Endothelial cell of umbilical vein (primary cell): ENCODE measurements at places on chromosomes 4 and X.
A peak's percentile ranks its signal among the peaks of the same experiment; 100 is the strongest.

DNA sequence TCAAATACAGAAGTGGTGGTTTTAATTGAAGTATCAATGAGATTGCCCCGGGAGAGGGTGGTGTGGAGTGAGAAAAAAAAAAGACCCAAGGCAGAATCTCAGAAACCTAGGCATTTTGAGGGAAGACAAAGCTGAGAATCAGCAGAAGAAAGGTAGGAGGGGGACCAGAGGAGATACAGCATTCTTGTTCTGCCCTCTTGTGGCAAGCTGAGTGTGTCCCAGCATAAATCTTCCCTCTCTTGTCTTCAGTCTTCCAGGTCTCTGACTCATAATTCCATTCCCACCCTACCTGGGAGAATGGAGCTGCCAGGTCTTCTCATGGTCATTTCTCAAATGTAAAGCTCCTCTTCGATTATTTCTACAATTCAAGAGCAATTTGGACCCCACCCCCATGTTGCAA is 32.7 kb upstream of the MAGED1 start:
- DNase-seq: peak; percentile 22

DNA sequence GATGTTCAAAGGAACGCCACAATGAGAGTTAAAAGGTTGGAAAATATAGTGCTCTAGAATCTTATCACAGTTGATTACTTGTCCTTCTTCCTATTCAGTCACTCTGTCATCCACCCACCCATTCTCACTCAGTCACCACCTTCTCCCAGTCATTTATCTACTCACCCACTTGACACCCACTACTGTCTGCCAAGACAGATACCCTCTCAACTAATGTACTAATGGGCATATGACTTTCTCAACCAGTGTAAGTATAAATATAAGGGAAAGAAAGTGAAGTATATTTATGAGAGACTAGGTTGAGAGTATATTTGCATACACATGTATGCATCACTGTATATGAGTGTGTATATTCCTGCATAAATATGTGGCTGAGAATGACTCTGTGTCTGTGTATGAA is 20.0 kb downstream of the MID2 start:
- peak; percentile 34 for DNase-seq

DNA sequence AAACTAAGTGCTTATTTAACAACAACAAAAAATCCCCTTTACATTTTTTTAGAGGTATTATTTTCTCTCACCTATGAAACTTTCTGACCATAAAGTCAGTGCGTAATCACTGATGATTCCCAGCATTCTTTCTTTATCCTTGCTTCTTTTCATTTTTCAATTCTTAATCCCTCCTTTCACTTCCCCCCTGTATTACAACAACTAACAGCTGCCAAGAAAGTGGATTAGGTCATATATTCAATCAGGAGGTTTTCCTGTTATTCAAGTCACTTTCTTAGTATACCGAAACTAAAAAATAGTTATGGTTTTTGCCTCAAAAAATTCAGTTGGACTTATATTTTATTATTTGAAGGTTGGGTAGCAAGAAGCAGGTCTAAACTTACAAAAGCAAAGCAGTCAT is 2.1 kb upstream of the STAP1 start:
- DNase-seq: no peak

GRCh38 chr4:40916880-40917279 is 167.1 kb downstream of the NSUN7 start:
- DNase-seq: peak; percentile 42

- DNase-seq: no peak
Measured at GRCh38 chr4:119050527-119051090, 85.0 kb upstream of the MYOZ2 start.

DNA sequence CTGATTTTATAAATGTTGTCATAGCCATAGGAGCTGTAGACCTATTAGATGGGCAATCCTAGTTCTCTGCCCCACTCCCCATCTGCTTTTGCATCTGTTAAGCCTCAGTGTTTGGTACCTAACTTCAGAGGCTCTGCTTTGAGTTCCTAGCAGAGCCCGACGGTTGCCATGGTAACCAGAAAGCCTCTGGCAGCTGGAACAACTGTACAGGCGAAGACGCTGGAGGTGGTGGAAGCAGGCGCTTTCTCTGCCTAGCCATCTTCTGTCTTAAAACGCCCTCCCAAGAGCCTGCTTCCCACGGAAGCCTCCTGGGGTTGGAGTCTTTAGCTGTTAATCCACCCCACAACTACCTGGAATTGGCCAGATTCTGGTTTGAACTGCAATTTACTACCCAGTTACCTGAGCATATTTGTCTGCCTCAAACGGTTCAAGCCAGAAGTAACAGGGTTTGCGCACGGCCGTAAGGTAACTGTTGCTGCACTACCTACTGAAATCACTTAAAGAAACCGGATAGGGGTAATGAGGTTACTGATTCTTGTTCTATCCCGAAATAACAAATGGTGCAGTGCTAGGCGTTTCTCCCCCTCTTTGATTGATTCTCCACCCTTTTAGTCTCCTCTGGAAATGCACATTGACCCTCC is 1.0 kb upstream of the GABRG1 start:
- no peak for DNase-seq

DNA sequence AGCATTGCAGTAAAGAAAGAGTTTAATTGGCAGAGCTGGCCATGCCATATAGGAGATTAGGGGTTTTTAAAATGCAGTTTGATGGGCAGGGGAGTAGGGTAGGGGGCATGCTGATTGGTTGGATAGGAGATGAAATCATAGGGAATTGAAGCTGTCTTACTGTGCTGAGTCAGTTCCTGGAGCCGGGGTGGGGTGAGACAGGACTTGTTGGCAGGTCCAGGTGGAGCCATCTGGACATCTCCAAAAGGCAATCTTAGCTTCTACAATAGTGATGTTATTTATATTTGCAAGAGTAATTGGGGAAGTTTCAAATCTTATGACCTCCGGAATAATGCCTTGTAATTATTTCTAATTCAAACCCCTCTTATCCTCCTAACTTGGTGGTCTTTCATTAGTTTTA is 32.4 kb upstream of the PGM2 start:
- DNase-seq: no peak

DNA sequence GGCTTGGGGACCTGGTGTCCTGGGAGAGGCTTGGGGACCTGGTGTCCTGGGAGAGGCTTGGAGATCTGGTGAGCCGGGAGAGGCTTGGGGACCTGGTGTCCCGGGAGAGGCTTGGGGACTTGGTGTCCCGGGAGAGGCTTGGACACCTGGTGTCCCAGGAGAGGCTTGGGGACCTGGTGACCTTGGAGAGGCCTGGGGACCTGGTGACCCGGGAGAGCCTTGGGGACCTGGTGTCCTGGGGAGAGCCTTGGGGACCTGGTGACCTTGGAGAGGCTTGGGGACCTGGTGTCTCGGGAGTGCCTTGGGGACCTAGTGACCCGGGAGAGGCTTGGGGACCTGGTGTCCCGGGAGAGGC is 12.6 kb downstream of the SHOX start:
- DNase-seq: no peak

DNA sequence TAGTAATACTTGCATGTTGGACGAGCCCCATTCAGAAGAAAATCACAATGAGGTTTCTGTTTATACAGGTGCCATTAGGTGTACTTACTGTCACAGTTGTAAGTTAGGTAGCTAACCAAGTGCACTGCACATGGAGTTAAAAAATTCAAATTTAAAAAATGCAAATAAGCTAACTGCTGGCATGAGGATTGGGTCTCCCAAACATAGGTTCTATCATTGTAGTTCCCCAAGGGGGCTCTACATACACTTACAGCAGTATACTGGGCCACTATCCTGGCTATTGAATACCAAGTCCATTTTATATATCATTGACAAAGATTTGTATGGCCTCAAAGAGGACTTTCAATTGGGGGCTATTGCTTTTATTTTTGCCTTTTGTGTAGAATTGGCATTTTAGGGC is 153.4 kb downstream of the FMR1NB start:
- DNase-seq: no peak

DNA sequence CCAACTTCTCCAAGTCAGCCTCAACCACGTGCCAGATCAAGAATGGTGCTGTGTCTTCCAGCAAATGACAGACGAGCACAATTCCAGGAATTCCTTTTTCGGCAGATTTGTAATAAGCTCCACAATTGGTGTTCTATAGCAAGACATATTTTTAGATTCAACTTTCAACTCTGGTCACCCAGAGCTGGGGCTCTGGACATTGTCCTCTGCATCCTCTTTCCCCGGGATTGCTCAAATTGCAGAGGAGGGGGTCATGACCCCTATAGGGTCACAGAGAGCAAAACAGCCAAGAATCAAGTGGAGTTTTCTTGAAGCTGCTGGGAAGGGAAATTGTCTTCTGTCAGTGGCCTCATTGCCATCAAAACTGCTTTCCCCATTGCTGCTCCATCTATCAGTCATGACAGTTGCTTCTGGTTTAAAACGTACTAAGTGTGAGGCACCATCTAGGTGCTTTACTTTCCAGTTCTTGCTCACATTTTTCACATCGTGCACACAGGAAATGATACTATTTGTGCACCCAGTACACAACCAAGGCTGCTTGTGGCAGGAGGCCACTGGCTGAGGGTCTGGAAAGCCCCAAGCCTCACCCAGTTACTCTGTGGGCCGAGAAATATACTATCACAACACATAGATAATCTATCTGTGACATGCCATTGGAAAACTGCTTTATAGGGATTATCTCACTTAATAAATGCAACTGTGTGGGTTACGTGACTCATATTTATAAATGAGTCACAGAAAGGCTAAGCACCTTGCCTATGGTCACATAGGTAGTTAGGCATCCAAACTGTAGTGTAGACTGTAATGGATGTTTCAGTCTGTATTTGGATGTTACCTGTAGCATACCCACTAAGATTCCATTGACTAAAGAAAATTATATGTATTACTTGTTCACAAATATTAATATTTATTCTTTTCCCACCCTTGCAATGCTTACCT is 91.7 kb upstream of the PHOX2B start:
- DNase-seq: no peak

DNA sequence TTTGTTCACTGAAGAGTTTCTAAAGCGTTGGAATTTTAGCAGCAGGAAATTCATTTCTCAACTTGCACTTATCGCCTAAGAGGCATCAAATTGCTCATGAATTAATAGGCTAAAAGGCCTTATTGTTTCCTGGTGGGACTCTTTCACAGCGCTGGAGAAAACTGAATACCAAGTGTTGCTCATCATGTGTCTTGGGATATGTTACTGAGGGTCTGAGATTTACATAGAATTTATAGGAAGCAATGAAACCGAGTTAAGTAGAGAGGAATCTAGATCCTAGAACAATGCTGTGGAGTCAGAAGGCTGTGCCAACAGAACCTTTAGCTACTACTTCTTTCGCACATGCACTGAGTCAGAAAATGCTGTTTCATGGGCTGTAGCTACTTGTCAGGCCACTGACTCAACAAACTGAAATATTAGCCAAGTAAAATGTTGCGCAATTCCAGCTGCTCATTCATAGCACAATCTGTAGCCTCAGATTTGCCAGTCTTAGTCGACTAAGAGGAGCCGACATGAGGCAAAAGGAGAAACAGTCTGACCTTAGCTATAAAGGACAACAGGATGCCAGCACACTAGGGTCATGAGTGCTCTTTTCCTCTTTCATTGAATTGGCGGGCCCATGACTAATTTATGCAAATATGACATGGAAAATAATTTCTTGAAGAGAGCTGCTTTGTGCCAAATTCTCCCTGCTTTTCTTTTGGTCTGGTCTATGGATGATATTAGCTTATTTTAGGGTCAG is 35.9 kb upstream of the CXCL8 start:
- DNase-seq: peak; percentile 99

DNA sequence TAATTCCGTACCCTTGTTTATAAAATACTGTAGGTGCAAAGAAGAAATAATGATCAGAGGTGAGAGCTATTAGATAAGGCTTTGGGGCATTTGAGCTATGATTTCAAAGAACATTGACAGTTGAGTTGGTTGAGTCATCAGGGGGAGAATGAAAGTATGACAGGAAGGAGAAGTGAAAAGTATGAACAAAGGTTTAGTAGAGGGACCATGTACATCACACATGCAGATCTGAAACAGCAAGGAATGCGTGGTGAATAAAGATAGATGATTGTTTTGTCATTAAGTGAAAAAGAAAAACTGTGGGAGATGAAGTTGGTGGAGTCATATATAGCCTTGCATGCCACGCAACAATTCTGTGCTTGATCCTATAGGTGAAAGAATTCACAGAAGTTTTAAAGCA is 163.1 kb downstream of the ARAP2 start:
- DNase-seq: no peak

GRCh38 chrX:6225288-6225910 is 3.3 kb downstream of the NLGN4X start:
- DNase-seq: no peak

- no peak for DNase-seq
Measured at GRCh38 chr4:186688150-186688943, 35.3 kb downstream of the FAT1 start.
